Stimulated activated CD8-positive, alpha-beta memory T cell treated with anti-CD3 and anti-CD28 coated beads, Interleukin-7, amount 100 ng/mL, for 1 hour (primary cell): ENCODE measurements at places on chromosomes 5 and 9.

DNA sequence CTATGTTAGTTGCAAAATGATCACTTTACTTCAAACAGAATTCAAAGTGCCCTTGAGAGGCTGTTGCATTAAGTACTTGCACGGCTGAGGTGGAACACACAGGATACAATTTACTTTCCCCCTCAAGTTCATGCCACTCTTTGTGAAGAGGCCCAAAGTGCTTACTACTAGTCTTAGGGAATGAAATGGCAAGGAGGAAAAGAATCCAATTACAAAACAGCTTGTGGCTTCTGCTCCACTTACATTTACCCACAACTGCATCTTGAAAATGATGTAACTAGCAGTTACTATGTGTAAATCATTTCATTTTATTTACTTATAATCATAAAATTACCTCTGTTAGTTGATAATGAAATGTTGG, 14.6 kb downstream of the FOXD1 start:
- DNase-seq, result no peak

GRCh38 chr9:92807757-92808725, 43.4 kb upstream of the BICD2 start:
- no peak for DNase-seq

- no peak for DNase-seq
These were observed 140.2 kb downstream of the DENND1A start for GRCh38 chr9:123789554-123790292.

GRCh38 chr5:151864061-151864748, 60.4 kb downstream of the GLRA1 start:
- DNase-seq, result no peak

GRCh38 chr5:179194941-179195381, 134.8 kb downstream of the ZNF354C start:
- no peak for DNase-seq

DNA sequence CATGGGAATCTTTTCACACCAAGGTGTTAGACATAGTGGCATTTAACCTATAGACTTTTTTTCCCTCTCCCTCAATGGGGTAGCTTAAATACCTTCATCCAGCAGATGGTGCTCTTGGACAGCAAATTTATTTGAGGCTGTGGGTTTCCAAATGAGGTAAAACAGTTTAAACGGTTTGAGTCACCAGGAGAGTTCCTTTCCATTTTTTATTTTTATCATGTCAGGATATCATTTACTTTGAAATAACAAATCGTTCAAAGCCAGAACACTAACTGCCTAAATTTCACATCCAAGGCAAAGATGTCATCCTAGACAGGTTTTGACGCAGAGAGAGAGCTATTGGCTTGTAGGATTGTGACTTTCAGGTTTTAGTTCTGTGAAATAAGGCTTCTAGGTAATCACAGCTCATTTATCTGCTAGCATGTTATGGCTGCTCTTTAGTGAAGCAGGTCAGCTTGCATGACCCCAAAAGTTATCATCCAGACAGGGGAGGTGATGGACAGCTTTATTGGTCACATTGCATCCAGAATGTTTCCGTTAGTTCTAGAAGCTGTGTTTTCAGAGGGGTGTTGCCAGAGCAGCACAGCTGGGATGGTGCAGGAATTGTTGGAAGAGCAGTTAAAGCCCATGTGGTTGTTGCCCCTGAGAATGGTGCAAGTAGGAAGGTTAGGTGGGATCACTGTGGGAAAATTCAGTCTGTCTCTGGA, 69.8 kb downstream of the KDM4C start:
- no peak for DNase-seq
